ENCODE measurements at places on chromosomes 6 and 20.

- no peak for DNase-seq
These were observed 41.5 kb upstream of the ECI2 start for GRCh38 chr6:4176907-4177306.

DNA sequence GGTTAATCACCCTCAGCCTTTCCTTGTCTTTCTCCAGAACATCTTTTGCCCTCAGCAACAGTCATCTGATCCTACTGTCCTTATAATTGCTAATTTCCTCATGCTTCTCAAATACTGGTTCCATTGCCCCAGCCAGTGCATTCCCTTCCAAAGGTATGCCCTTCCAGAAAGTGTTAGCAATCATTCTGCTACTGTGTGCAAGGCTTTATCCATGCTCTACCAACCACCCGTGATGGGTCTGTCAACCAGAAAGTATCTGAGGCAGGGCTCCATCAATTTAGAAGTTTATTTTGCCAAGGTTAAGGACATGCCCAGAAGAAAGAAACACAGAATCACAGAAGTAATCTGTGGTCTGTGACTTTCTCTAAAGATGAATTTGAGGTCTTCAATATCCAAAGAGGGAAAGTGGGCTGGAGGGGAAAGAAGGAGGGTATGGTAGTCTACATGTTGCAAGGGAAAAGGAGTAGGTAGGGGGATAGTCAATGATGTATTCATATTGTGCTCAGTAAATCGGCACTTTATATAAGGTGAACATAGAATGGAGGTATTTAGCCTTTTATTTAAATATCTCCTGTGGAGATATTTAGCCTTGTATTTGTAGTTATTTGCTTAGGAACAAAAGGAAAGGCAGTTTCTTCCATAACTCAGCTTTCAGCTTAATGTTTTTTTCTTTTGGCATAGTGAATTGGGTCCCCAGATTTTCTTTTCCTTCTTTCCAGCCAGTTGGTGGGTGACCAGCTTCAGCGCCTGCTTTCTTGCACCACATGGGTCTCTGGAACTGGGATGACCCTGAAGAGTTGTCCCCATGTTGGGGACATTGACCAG lies 35.2 kb upstream of the PAQR8 start:
- no peak for DNase-seq

GRCh38 chr6:72348926-72349325 lies 272.9 kb upstream of the KCNQ5 start:
- no peak for DNase-seq

DNA sequence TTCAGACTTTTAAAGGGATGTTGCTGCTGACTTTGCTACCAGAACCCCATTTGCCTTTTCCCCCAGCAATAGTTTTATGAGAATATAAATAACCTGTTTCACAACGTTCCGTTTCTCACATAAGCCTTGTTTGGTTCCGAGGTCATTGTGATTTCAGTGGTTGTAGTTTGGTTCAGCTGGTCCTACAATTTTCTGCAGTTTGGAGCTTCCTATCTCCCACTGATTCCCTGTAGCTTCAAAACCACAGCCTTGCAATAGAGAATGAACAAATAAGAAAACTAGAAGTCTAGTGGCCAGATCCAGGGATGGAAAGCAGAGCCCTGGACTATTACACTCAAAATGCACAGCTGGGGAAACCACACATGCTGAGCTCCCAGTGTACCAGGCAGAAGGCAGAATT lies 24.1 kb upstream of the SH3BGRL2 start:
- no peak for DNase-seq

GRCh38 chr6:170134031-170134470 lies 156.8 kb downstream of the DLL1 start:
- no peak for DNase-seq

GRCh38 chr6:151875524-151875923 lies 68.0 kb downstream of the ESR1 start:
- no peak for DNase-seq
